ENCODE measurements at places on chromosomes 16 and 17. TPM values are rescaled to one million over a fixed set of nuclear protein-coding genes. Genes with fewer than 3 reads are reported as not detected.

- DNase-seq = no peak
These were observed 188.7 kb upstream of the GSE1 start for GRCh38 chr16:85424260-85425073.

DNA sequence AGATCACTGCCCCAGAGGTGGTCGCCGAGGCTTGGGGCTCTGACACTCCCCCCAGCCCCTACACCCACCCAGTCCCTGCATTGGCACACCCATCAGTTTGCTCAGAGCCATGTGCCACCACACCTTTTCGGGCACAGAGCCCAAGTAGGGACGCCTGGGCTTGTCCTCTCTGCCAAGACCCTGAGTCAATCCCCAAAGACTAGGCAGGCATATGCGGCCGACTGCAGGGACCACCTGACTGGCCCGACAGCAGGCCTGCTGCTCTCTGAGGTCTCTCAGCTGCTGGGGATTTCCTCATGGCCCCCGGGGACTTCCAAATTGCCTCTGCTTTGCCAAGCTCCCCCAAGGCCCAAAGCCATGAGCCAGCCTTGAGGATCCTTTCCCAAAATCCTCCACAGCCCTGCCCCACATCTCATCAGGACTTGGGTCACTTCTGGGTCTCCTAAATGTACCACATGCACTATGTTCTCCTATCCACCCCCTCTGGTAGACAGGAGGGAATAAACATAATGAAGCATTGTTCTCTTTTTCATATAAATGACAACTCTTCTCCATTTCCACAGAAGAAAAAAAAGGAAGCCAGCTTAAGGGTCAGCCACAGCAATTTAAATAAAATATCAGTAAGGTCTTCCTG, 30.6 kb downstream of the MYO18A start:
- no peak for DNase-seq

DNA sequence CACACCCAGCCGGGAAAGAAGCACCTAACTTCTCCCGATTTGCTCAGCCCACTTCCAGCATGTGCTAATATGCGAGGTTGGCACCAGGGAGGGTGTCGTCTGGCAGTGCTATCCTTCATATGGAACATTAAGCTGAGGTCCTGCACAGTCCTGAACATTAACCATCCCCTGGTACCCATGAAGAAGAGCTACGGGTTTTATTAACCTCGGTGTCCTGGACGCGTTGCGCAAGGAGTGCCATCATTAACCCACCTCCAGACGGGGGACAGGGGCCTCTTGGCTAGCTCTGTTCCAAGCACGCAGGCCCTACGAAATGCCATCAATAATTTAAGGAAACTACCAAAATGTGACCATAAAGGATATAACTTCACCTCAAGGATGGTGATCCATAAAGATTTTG, 193.5 kb downstream of the MAF start:
- DNase-seq = no peak

GRCh38 chr16:14369734-14370598, 260.1 kb downstream of the PARN start:
- no peak for DNase-seq

DNA sequence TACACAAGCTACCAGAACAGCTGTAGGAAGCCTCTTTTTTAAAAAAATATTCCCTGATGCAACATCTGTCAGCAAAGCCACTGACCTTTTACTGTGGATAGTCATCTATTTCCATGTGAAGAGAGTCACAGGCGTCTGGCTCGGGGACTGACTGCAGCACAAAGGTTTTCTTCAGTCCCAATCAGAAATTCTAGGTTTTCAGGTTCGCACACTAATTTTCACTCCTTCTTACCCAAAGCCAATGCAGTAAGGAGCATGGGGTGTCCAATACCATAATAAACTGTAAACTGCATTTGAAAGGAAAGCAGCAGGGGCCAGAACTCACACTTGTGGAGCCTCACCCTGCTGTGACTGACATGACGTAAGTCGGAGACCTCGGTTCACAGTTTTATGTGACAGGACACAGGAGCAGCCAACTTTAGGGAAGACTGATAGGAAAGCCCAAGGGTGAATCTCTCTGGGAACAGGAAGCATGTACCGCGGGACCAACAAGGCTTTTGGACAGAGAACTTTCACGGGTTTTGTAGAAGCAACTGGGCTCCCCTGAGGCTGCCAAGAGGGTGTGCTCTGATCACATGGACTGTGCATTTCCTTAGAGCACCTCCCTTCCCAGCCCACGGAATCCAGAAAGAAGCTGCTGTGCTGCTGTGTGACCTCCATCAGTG, 9.1 kb upstream of the TMEM100 start:
- no peak for DNase-seq

- DNase-seq = no peak
These were observed 79.6 kb downstream of the TMEM132E start for GRCh38 chr17:34658811-34659560.

DNA sequence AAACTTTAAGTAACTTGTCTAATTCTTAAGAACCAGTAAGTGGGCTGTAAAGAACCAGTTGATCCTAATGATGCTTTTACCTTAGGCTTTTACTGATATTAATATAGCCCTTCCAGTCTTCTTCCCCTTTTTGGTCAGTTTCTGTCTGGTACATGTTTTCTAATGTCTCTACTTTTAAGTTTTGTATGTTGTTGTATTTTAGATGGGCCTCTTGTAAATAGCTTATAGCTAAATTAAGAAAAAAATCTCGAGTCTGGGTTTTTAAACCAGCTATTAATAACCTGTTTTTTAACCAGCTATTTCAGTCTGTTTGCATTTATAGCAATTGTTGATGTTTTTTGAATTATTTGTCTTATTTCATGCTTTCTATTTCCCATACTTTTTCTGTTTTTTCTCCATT, 79.0 kb downstream of the PITPNC1 start:
- no peak for DNase-seq

- no peak for DNase-seq
These were observed 1.3 kb downstream of the RAD51C start for GRCh38 chr17:58693751-58694150.

- DNase-seq = no peak
These were observed 4.4 kb upstream of the HEATR3 start for GRCh38 chr16:50061326-50061725.

- no peak for DNase-seq
These were observed 6.6 kb upstream of the JUP start for GRCh38 chr17:41792845-41793783.

GRCh38 chr17:78133179-78133951, 2.8 kb downstream of the TMC8 start:
- DNase-seq = no peak

DNA sequence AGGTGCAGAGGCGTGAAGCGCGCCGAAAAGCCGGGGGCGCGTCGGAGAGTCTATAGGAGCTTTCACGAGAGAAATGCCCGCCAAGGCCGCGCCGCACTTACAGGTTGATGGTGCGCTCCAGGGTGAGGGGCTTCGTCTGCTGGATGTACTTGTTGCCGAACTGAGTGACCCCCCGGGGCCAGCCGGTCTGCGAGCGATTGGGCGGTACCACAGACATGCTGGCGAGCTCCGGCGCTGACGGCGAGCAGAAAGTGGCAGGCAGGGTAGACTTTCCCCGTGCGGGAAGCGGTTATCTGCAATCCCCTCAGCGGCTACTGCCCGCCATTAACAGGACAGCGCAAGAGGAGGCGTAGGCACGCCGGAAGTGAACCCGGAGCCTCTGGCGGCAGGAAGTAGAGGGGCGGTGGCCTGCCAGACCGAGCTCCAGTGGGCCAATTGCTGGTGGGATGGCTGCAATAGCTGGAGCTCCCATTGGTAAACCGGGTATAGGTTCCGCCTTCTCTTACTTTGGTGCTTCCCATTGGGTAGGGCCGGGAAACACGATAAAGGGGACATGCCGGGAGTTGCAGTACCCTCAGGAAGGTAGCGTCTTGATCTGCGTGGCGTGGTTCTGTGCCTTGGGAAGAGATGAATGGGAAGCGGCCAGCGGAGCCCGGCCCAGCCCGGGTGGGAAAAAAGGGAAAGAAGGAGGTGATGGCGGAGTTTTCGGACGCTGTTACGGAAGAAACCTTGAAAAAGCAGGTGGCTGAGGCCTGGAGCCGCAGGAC, at the start of the genes NUDT21 and OGFOD1:
TSS of gene NUDT21 (minus strand) at position 347 of the 767 bp plus-strand sequence. CDS start at position 217, 130 bp downstream.
TSS of gene OGFOD1 (plus strand) at position 569 of the 767 bp plus-strand sequence. CDS start at position 628, 59 bp downstream.
- DNase-seq = peak; percentile 93

Gene NPTX1
- polyA plus RNA-seq = 1.5 TPM

Gene NHLRC4
- polyA plus RNA-seq = 6.9 TPM

Gene SBK1
- 14.1 TPM for polyA plus RNA-seq

Gene C1QL1
- polyA plus RNA-seq = 1.3 TPM

Gene CEP95
- 93.8 TPM for polyA plus RNA-seq

Gene SHISA9
- polyA plus RNA-seq = 5.4 TPM

Gene KRTAP4-9
- polyA plus RNA-seq = not detected

Gene TP53TG3F
- polyA plus RNA-seq = not detected

Gene KCNJ12
- 8.0 TPM for polyA plus RNA-seq

Gene SLC16A6
- 0.85 TPM for polyA plus RNA-seq

Gene PABPN1L
- polyA plus RNA-seq = not detected
